ENCODE measurements at places on chromosomes 12 and 14.

GRCh38 chr12:56164345-56164729 lies 6.2 kb downstream of the MYL6 start:
- no peak for DNase-seq

DNA sequence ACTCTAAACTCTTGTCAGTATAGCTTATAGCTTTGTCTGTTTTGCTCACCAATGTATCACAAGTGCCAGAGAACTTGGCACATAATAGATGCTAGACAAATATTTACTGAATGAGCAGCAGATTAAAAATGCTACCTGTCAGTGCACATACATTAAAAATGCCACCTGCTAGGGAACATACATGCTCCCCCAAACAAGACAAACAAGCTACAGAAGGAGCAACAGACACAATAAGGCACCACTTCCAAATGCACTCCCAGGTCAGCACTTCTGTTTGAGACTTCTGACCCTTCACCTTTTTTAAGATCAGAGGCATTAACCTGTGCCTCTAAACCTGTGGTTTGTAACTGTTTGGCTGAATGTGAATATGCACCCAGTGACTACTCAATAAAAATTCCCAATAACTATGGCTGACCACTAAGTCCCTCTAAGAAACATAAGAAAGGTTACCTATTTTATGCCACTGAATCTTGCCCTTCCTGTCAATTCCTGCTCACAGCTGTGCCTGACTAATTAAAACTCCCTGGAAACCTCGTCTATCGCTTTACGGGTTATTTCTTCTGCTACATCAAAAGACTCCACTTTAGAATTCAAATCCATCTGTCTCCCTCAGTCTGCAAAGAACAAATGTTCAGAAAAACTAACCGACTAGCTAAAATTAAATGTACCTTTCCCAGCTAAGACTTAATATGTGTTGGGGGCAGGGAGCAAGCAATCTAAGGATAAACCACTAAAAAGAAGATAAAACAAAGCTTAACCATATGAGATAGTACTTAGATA lies 41.0 kb downstream of the HECTD4 start:
- no peak for DNase-seq

- no peak for DNase-seq
Measured at GRCh38 chr14:92737206-92737605, 11.2 kb downstream of the LGMN start.

DNA sequence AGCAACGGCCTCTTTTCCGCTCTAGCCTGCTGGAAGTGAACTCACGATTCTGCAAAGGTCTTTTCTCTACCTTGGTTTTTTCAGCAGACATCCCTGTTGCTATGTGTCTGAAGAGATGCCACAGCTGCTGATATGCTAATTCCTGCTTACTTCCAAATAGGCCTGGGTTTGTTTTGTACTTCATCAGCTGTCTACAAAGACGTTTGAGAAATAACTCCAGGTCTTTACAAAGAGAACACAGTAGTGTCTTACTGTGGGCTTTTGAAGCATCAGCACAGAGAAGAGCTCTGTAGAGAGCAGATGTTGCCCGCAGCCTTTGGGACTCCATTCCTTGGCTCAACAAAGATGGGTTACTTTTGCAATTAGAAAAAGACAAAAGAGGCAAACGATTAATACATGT lies 1366.5 kb downstream of the AACS start:
- DNase-seq, result no peak

- no peak for DNase-seq
Measured at GRCh38 chr14:68111097-68111852, 291.7 kb downstream of the RAD51B start.

GRCh38 chr12:106138357-106138632 lies 459 bp downstream of the NUAK1 start:
- DNase-seq, result no peak

DNA sequence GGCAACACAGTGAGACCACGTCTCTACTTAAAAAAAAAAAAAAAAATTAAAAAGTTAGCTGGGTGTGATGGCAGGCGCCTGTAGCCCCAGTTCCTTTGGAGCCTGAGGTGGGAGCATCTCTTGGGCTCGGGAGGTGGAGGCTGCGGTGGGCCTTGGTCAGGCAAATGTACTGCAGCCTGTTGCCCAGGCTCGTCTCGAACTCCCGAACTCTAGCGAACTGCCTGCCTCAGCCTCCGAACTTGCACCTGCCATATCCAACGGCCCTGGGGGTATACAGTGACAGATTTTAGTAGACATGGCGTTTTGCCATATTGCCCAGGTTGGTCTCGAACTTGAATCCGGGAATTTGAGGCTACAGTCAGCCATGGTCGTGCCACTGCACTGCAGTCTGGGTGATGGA lies 195.4 kb downstream of the ALG10 start:
- DNase-seq, result no peak

- no peak for DNase-seq
Measured at GRCh38 chr12:108367436-108367835, 28.3 kb upstream of the CMKLR1 start.

GRCh38 chr12:103401421-103401820 lies 94.3 kb downstream of the C12orf42 start:
- DNase-seq, result no peak
